Suppressor macrophage (primary cell): ENCODE measurements at places on chromosomes 1 and 21.

GRCh38 chr1:61490924-61491323 lies 234.0 kb downstream of the TM2D1 start:
- DNase-seq, result peak; percentile 11

- DNase-seq, result no peak
Measured at GRCh38 chr1:111161843-111162487, 21.9 kb downstream of the CEPT1 start.

- DNase-seq, result no peak
Measured at GRCh38 chr1:7826363-7826762, 26.5 kb downstream of the UTS2 start.

DNA sequence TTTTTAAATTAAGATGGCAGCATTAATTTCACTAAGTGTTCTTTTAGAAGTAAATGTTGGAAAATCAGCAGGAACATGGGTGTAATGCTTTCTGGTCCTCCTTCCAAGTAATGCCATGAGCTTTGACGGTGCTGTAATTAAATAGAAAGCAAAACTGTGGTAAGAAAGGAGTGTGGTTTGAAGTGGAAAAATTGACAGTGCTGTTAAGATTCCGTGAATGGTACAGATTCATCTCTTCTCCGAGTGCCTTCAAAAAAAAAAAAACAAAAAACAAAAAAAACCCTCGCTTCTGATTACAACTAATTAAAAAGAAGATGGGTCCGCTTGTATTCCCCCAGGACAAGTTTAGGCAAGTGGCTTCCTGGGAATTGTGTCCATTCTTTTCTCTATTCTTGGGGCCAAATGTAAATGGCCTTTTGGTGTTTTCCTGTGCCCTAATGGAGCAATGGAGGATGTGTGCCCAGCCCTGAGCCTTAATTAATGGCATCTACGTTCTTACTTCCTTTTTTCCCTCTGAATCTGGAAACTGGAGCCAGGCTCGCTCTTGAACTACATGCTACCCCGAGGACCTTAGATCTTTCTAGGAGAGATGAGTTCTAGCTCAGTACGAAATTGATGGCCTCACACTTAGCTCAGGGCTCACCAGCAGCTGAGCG lies 5.1 kb downstream of the LMO4 start:
- DNase-seq, result peak; percentile 41

- DNase-seq, result peak; percentile 49
Measured at GRCh38 chr1:30744060-30744756, 13.4 kb downstream of the LAPTM5 start.

DNA sequence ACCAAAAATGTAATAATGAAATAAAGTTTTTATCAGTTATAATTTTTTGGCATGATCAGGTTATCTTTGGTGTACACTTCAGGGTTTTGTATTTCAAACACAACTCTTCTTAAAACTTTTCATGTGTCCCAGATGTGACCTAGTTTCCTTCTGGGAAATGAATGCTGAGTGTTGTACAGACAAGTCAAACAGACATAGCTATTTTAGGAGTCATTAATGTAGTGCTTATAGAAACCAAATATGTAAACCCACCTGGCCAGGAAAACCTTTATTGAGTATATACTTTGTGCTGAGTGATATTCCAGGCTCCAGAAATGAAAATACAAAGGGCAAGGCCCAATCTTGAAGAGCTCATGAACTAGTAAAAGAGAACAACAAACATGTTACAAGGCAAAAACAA lies 25.9 kb upstream of the HOOK1 start:
- DNase-seq, result no peak

DNA sequence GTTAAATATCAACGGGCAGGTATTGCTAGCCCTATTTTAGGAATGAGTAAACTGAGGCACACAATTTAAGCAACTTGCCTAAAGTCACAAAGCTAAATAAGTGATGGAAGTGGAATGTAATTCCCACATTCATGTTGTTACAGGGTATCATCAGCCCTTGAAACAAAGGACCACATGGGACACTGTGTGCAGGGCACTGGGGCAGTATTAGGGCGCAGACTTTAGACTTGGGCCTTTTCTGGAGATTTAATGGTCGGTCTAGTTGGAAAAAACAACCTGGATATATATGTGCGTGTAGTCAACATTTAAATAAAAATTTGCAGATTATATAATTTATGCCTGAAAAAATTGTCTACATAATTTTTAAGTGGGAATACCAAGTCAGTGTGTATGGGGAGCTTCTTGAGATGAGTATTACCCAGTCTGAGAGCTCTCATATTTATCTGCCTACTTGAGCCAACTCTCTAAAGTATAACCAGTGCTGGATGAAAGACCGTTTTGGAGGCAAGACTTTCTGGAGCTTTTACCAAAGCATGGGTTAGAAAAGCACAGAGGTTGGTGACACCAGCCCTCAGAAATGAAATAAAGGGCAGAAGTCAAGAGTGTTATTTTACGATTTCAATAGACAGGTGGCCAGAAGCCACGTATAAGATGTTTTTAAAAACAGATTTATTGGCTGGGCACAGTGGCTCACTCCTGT lies 1.6 kb downstream of the KDM1A start:
- no peak for DNase-seq

DNA sequence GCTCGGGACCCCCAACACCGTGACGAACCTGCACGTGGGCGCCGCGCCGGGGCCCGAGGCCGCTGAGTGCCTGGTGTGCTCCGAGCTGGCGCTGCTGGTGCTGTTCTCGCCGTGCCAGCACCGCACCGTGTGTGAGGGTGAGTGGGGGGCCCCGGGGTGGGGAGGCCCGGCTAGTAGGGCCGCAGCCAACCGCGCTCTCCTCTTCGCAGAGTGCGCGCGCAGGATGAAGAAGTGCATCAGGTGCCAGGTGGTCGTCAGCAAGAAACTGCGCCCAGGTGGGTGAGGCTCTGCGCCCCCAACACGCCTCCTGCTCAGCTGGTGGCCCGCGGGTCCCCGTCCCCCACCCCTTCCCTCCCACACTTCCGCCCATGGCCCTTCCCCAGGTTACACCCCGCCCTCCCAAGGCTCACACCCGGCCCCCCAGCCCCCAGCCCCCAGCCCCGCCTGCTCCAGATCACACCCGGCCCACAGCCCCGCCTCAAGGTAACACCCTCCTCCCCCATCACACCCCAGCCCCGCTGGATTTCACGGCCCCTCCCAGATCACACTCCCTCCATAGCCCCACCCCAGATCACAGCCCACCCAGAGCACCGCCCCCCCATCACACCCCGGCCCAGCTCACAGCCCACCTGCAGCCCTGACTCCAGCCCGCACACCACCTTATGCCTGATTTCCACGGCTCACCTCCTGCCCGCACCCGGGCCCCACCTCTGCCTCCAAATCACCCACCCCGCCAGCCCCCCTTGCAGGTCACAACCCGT lies 2.4 kb upstream of the MMP23B start:
- DNase-seq, result no peak

DNA sequence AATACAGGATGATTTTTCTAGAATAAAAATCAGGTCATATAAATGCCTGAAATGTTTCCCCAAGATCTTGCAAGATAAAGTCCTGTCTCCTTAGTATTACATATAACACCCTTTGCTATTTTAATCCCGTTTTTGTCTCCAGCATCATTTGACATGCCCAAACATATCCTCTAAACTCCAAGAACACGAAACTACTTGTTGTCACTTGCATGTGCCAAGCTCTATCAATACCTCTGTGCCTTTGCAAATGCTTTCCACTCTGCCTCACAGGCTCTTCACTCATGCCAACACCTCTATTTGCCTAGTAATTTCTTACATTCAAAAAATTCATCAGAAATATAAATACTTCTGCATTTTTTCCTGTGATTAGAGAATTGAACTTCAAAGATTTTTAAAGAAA lies 37.9 kb downstream of the LRRIQ3 start:
- DNase-seq, result no peak

- no peak for DNase-seq
Measured at GRCh38 chr1:199226163-199226562, 587.3 kb downstream of the PTPRC start.

- DNase-seq, result no peak
Measured at GRCh38 chr1:64293820-64294219, 90.4 kb downstream of the UBE2U start.

DNA sequence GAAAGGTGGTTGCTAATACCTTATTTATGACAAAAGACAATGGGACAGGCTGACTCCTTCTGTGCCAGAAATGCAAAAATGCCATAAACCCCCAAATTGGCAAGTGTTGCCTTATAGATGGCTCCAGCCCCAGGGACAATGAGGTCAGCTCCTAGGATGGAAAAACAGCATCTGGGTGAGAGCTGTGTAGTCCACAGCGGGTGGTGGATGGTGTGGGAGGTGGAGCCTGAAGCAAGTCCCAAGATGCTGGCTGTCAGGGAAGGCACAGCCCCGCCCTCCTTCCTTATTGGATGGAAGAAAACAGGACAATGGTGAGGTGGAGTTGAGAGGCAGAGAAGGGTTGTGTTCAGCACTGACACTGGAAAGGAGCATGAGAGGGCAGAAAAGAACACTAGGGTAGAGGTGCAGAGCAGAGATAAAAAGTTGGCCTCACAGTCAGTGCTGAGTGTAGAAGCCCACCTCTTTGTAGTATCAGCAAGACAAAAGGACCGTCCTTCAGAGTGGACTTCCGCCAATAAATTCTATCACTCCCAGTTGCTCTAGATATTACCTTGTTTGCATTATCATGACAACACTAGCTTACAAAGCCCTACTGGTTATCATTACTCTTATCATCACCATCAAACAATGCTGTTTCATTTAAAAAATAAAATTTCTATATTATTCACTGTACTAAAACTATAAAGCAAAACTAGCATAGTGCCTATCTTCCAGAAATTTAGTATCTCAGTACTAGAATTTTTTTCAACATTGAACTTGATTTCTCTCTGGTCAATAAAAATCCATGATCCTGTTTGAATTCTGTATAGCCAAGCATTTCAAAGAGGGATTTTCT lies 3.7 kb upstream of the SDE2 start:
- peak; percentile 95 for DNase-seq

DNA sequence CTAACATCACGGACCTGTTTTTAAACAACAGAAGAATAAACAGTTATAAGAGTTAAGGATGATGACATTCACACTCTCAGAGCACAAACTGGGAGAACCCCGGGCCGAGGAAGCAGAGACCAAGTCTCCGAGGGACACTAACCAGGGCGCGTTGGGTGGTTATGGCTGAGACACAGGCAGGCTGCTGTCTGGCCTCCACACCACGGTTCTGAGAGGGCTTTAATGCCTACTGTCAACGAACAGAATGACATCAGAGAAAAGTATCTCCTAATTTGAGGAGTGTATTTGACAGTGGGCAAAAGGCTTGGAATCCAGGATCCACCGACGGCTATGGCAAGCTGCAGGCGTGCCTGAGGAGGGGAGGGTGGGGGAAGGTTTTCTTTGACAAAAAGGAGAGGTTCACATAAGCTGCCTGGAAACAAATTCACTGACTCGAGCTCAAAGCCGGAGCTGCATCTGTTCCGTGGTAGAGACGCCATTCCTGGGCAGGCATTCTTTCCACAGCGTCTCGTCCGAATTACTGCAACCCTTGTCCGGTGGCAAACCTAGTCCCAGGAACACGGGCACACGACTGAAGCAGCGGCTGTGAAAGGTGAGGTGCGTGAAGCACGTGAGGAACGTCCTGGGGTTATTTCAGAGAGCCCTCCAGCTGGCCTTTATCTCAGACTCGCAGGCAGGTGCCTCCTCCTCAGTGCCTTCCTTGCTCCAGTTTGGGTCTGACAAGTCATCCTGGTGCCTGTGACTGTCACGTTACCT lies 9.4 kb downstream of the POFUT2 start:
- no peak for DNase-seq

DNA sequence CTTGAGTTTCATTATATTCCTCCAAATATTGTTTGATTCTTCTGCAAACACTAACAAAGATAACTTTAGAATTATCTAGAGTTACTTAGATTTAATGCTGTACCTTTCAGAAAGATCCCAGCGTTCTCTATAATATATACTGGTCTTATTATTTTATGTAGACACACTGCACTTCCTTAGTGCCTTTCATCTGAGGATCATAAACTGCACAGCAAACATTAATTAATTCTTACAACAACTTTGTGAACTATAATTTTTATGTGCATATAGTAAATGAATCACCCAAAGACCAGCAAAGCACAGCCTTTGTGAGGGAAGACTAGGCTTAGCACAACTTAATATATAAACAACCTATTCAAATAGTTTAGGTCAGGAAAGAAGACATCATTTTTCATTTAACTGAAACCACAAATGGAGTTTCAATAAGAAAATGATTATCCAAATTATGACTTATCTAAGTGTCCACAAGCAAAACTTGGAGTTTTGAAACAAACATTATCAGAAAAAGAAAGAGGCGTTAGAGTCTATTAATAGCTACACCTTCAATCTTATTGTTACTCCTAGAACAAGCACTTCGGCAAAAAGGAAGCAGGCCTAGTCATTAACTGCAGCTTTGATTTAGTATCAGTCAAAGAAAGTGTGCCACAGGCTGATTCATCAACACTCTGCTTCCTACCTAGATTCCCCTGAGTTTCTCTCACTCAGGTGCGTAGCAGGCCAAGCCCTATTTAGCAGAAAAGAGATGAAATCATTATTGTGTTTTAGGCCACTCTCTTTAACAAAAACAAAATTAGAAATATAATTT lies 22.5 kb upstream of the RC3H1 start:
- DNase-seq, result no peak

- no peak for DNase-seq
Measured at GRCh38 chr1:25517476-25518394, 25.7 kb upstream of the LDLRAP1 start.

GRCh38 chr1:30172299-30172694 lies 551.1 kb downstream of the MATN1 start:
- no peak for DNase-seq

GRCh38 chr1:64549464-64550239 lies 79.7 kb downstream of the CACHD1 start:
- no peak for DNase-seq

DNA sequence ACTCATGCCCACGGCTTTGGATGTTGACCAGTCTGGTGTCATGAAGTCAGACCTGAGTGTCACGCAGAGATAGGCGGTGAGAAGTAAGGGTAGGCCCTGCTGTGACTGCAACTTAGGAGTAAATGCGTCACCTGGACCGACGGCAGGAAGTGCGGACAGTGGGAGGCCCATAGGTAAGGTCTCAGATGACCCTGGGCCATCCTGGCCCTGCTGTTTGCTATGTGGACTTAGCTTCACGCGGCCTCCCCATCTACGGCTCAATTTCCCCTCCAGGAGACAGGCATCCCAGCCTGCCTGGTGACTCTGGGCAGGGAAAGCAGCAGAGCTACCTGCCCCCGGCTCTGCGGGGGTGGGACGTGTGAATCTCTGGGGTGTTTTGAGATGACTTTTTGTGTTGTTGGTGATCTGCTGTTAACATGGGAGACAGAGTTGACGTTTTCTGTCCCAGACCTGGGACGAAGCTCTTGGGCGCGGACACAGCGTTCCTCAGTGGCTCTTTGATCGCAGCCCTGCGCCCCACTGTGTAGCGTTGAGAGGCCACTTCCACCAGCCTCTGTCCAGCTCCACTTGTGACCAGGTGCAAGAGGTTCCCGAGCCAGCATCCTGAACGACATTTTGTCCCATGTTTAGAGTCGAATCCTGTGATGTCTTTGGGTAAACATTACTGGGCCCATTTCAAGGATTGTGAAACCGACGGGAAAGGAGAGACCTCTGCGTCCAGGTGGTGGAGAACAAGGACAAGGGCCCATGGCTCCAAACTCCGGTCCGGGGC lies 39.9 kb downstream of the CRYAA start:
- no peak for DNase-seq

GRCh38 chr1:111585447-111586086 lies 34.0 kb upstream of the RAP1A start:
- DNase-seq, result no peak
